ENCODE measurements at places on chromosomes 6 and 20.
A peak's percentile ranks its signal among the peaks of the same experiment; 100 is the strongest.

DNA sequence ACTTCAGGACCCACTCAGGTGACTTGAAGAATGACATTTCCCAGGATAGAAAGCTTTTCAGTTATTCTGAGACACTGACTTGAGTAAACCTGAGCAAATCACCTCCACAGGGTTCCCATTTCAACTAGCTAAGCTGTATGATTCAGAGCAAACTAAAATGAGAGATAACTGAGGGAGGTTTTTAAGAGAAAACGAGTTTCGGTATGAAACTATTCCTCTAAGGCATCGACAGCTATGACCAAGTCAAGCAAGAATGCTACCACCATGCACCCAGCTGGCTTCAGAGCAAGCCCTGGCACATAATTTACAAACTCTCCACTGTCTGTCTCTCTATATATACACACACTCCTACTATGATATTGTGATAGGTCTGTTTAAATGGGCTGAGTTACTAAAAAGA is 75.4 kb downstream of the PERP start:
- DNase-seq, result no peak

GRCh38 chr6:75204217-75204958 is 1.5 kb downstream of the COL12A1 start:
- peak; percentile 70 for DNase-seq

DNA sequence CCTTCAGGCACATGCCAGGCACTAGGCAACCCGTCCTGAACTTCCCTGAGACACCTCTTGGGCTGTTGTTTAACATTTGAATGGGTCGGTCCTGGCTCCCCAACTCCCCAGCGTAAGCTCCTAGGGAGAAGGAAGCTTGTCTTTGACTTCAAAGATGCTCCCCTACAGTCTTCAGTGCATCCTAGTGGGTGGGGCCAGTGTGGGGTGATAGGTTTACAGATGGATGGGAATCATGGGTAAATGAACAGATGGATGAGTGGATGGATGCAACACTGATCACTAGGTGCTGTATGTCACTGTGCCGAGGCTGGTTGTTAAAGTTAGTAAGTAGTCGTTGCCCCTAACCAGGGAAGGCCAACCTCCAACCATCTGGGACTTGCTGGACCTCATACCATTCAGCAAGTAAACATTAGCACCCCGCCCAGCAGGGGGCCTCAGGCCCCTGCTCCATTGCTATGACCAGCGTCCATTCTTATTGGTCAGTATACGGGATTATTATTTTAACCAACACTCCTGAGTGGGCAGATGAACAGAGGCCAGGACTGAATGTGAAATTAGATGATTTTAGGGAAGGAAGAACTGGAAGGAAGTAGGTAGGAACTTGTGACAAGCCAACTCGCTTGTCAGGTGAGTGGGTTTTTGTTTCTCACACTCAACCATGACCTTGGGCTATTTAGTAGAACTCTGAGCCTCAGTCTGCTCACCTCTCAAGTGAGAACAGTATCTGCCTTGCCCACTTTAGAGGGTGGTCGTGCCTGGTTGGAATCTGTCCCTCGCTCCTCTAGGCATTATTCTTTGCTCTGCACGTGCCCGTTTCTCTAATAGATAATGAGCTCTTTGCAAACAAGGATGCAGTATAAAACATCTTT is 82.9 kb upstream of the FOXP4 start:
- no peak for DNase-seq

- no peak for DNase-seq
Observed at GRCh38 chr6:131112249-131112648, 23.0 kb upstream of the AKAP7 start.

GRCh38 chr6:160438481-160438880 is 90.3 kb downstream of the SLC22A3 start:
- no peak for DNase-seq

GRCh38 chr20:16576219-16576618 is 3.0 kb upstream of the KIF16B start:
- DNase-seq, result peak; percentile 39

Data from iPS-NIHi11 (cell line).